ENCODE measurements at places on chromosomes 5 and 9.

GRCh38 chr5:161230221-161230620, 316.3 kb downstream of the GABRB2 start:
- DNase-seq, result no peak

DNA sequence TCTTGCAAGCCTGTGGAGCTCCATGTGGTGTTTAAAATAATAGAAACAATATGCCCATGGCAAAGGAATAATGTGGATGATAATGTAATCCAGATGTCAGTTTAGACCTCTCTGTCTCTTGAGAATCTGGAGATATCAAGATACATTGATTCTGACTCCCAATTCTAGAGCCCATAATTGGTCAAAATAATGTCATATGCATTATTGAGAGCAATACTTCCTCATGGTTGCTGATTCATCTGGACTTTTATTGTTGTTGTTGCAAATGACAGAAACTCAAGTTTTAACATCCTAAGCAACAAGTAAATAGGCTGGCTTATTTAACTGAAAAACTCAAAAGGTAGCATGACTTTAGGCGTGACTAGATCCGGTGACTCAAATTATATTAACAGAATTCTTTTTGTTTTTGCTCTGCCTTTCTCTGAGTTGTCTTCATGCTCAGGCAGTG, 152.1 kb downstream of the PCSK1 start:
- DNase-seq, result no peak

DNA sequence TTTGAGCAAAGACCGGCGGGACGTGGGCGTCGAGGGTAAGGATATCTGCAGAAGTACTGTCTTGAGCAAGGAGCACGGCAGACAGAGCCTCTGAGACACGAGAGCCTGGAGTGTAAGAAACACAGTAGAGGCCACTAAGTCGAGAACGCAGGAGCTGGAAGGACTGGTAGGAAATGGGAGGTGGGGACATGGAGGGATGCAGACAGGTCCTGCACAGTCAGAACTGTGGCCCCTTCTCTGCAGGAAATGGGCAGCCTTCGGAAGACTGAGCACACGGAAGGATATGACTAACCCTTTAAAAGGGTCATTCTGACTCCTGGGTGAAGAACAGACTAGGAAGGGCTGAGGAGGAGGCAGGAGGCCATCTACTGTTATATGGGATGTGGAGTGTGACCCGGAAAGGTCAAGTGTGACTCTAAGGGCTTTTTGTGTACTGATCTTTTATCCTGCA, 1.4 kb upstream of the CAMSAP1 start:
- DNase-seq, result no peak

- DNase-seq, result no peak
Measured at GRCh38 chr9:108535526-108535925, 320.3 kb downstream of the ACTL7B start.

Data from myocyte (in vitro differentiated cells).